ENCODE measurements at places on chromosomes 2 and 18.

DNA sequence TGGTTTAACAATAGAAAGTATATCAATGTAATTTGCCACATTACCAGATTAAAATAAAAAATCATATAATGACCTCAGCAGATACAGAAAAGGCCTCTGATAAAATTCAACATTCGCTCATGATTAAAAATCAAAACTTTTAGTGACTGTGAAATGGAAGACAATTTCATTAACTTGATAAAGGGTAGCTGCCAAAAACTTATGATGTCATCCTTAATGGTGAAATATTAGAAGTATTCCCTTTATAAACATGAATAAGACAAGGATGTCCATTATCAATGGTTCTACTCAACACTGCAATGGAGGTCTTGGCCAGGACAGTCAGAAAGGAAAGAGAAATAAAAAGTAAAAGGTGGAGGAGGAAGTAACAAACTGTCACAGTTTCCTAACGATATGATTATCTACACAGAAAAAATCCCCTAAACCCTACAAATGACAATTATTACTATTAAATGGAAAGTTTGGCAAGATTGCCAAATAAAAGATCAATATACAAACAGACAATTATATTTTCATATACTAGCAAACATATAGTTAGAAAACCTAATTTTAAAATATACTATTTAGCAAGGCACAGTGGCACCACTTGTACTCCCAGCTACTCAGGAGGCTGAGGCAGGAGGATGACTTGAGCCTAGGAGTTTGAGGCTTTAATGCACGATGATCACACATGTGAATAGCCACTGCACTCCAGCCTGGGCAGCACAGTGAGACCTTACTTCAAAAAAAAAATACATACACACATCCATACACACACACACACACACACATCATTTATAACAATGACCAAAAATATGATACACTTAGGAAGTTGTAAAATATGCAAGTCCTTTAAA is 12.8 kb downstream of the METTL8 start:
- DNase-seq: no peak

DNA sequence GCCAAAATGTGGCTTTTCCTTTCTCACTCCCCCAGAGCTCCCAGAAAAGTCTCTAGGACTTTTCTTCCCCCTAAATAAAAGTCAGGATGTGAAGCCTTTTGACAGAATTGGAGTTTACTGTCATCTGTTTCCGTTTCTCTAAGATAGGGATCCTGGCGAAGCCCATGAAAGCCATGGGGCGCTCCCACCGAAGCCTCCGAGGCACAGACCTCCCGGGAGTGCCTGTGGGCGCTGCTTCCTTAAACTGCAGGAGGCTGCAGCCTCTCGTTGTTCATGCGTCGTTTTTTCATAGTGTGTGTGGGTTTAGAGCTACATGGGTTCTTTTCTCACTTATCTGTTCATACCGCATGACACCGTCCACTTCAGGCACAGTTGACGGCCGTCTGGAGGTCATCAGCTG is 56.8 kb downstream of the ASAP2 start:
- DNase-seq: no peak

DNA sequence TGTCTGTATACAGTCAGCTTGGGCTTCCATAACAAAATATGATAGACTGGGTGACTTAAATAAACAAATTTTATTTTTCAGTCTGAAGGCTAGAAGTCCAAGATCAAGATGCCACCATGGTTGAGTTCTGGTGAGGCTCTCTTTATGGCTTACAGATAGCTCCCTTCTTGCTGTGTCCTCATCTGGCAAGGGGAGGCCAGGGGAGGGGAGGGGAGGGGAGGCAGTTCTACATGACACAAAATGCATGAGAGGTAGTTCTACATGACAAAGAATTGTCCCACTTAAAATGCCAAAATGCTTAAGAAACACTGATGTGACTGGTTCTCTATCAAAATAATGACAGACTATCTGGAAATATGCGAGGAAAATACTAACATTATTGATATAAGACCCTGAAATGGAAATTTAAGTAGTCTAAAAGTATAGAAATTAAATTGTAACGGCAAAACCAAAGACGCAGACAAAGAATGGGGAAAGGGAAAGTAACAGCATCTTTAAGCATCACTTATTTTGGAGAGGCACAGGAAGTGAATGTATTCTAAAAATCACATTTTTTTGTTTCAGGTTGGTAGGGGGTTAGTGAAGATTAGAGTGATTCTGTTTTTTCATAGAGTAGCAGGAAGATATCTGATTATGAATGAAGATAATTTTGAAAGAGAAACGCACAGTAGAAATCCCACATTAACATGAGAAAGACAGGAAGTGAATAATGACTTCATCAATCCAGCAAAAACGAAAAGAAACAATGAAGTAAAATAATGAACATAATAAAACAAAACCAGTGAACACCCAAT is 131.4 kb downstream of the STRN start:
- no peak for DNase-seq

- no peak for DNase-seq
Observed at GRCh38 chr2:137957033-137957432, 7.2 kb upstream of the HNMT start.

DNA sequence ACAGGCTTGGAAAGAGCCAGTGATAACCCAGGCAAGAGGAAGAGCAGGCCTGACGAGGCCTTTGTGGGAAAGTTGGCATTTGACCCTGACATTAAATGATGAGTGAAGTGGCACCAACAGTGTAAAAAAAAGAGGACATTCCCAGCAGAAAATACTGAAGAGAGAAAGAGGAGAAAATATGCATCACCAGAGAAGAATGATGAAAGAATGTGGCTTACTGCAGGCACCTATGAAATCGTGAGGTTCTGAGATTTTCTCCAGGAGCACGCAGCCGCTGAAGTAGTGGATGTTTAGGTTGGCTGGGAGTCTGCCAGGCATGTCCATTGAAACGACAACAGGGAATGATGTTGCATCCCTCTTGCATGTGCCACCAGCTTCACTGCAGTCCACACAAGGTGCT is 13.8 kb downstream of the EHD3 start:
- no peak for DNase-seq

GRCh38 chr2:69032336-69032735 is 19.4 kb downstream of the ANTXR1 start:
- DNase-seq: no peak

DNA sequence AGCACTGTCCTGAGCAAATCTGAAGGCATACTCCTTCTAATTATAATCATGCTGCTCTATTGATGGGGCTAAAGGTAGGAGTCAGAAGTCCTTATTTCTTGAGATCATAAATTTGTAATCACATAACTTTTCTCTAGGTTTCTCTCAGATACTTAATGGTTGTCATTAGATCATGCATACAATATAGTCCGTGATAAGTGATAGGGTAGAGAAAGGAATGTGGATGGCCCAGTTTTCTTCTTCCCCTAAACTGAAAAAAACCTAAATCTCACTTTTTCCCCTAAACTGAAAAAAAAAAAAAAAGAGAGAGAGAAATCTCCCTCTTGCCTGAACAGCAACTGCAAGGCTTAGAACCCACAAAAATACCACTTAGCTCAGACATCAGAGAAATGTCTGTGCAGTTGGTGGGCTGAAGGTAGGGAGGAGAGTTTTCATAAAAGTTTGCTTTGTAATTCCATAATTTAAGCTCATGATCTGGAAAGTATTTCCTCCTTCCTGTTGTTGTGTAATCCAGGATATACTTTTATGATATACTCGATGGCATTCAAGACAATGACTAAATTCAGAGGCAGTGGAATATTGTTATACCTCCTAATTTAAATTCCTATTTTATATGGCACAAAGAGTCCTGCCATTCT is 79.3 kb upstream of the ITPRID2 start:
- DNase-seq: no peak

- DNase-seq: no peak
Observed at GRCh38 chr2:203983064-203983715, 46.6 kb downstream of the ICOS start.

GRCh38 chr18:9756933-9757470 is 48.9 kb downstream of the RAB31 start:
- no peak for DNase-seq

DNA sequence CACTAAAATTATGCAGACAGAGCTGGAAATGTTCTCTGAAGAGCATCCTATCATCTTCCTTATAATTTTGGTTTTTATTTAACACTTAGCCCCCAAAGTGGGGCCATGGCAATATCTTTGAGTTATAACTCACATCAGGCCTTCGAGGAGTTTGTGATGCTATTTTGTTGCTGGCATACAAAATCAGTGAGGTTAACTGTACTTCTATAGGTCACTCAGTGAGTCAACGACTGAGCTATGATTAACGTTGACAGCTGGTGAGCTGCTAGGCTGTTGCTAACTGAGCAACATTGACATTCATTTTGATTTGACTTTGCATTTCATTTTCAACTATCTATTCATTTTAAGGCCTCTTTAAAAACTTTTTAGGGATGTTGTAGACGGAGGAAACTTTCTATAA is 50.0 kb downstream of the GPD2 start:
- no peak for DNase-seq

DNA sequence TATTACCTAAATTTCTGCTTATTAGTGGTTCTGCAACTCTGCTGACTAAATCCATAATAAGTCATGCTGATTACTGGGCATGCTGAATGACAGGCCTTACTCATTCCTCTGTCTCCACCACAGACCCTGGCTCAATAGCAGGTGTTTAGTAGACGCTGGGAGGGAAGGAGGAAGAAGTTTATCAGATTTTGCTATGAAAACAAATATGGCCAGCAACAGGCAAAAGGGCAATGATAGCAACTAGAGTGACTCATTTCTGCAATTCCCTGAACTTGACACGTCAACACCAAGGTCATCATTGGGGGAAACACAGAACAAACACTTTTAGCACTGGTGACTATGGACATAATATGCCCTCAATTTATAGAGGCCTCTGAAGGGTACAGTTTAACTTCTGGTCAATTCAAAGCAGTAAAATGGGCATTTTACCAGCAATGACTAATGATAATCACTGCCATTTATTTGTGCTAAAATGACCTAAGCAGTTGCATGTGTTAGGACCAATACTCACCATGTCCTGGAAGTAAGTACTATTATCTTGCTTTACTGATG is 35.2 kb downstream of the TMEM163 start:
- DNase-seq: no peak

- no peak for DNase-seq
Observed at GRCh38 chr18:62438402-62438801, 84.4 kb upstream of the ZCCHC2 start.

DNA sequence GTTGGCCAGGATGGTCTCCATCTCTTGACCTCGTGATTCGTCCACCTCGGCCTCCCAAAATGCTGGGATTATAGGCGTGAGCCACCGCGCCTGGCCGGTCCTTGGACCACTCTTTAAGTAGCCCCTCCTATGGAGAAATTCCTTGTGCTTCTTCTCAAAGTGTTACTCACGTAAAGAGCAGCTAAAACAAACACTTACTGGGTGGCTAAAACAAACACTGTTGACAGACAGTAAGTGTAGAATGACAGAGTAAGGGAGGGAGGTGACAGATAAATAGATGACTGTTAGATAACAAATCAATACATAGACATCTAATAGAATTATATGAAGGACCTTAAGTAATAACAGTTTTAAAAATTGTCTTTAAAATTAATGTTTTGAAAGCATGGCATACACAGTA is 40.9 kb upstream of the RASGRP3 start:
- DNase-seq: no peak

GRCh38 chr2:33804155-33804554 is 205.1 kb upstream of the FAM98A start:
- DNase-seq: no peak

- no peak for DNase-seq
Observed at GRCh38 chr2:110864731-110865130, 132.4 kb downstream of the ACOXL start.

DNA sequence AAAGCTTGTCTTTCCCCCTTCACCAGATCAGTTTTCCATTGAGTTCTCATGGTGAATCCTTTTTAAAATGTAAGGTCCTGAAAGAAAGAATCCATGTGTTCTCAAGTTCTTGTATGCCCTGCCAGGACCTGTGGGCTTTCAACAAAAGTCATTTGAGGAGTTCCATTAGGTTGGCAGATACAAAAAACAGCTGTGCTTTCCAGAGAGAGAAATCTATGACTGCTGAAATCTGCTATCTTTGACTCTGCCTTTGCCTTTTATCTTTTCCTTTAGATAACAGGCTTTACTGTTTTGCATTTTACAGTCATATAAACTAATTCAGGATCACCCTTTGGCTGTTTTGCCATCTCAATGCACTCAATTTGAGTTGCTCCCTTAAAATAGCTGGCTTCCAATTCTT is 59.7 kb downstream of the CXCR4 start:
- DNase-seq: no peak

DNA sequence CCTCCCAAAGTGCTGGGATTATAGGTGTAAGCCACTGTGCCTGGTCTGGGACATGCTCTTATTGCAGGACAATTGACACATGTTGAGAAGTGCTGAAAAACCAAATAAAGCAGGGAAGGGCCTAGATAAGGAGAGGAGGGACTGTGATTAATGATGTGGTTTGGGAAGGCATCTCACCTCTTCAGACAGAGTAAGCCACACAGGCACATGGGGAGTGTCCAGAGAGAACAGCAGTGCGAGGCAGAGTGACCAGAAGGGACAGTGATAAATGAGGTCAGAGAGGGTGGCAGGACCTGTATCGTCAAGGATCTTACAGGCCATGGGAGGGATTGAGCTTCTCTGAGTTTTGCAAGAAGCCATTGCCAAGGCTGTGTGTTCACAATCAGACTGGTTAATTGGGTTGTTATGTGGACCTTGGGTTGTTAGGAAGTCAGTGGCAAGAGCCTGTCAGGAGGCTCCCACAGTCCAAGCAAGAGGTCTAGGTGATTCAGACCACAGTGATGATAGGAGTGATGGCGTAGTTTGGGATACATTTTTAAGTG is 58.5 kb downstream of the EIF5B start:
- no peak for DNase-seq

GRCh38 chr2:159108181-159108893 is 139.9 kb downstream of the TANC1 start:
- no peak for DNase-seq

DNA sequence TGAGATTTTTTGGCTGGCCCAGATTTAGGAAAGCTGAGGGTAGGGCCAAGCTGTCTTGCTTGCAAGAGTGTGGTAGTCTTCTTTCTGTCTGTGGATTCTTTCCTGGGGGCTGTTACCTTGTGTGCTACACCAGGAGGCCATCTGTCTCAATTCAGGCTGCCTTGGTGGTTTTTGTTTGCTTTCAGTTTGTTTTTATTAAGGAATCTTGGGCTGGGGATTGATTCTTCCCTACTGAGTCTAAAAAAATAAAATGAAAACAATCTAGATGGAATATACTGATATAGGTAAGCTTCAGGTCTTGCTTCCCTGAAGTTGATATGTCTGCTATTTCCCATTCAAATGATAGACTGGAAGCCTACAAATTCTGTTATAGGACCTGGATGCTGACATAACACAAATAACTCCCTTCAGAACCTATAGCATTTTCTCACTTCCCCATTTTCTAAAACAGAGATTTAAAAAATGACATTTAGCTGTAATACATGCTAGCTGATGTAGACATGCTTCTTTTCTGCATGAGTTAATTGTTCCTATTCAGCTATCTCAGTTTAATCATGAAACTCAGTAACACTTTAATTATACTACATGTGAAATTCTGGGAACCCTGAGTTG is 5.3 kb downstream of the LHCGR start:
- no peak for DNase-seq

GRCh38 chr18:45628979-45629958 is 14.0 kb downstream of the SLC14A2 start:
- DNase-seq: no peak
